Fibroblast of gingiva (primary cell): ENCODE measurements at places on chromosomes 7 and 10.
A peak's percentile ranks its signal among the peaks of the same experiment; 100 is the strongest.

GRCh38 chr7:132206594-132206993 lies 369.7 kb downstream of the PLXNA4 start:
- DNase-seq = no peak

- DNase-seq = no peak
Measured at GRCh38 chr10:87079106-87079836, 15.4 kb downstream of the GLUD1 start.

- peak; percentile 34 for DNase-seq
Measured at GRCh38 chr7:29588900-29589696, 25.5 kb downstream of the PRR15 start.

DNA sequence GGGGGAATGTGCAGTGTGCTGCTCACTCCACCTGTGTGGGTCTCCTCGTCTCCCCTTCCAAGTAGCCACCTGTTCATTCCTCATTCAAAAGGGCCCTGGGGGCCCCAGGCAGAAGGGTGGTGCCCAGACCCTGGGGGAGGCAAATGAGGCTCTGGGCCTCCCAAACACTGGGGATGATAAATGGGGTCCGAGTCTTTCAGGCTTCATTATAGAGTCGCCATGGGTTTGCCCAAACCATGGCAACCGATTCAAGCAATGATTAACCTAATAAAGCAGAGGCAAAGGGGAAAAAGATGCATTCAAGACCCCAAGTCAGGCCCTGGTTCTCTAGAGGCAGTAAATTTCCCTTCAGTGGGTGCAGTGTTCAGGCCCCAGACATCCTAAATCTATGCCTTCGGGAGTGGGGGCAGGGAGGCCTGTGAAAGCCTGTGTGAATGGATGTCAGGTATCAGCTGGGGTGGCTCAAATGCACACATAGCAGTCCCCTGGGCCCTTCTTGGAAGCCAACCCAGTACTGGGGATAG lies 10.4 kb downstream of the NEUROG3 start:
- no peak for DNase-seq

- no peak for DNase-seq
Measured at GRCh38 chr7:104795616-104796398, 218.2 kb upstream of the KMT2E start.

- no peak for DNase-seq
Measured at GRCh38 chr10:44902941-44903545, 8.1 kb upstream of the TMEM72 start.
